Stimulated activated CD8-positive, alpha-beta memory T cell treated with anti-CD3 and anti-CD28 coated beads, Interleukin-7, amount 100 ng/mL, for 48 hours (primary cell): ENCODE measurements at places on chromosomes 12 and 14.

GRCh38 chr12:124525927-124526692 is 41.3 kb downstream of the NCOR2 start:
- DNase-seq = no peak

DNA sequence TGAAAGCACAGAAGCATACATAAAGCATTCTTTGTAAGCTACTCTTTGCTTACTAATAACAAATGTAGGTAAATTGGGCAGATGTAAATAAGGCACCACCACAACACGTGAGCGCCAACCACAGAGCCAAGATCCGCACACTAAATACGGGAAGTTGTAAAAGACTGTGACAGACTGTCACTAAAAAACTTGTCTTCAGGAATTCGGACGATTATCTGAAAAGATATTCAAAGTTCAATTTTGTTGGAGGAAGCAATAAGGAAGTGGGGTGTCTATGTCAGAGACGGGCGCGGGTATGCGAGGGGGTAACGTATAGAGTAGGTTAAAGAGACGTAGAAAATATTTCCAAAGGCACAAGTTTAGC is 1.5 kb upstream of the HSP90B1 start:
- no peak for DNase-seq

DNA sequence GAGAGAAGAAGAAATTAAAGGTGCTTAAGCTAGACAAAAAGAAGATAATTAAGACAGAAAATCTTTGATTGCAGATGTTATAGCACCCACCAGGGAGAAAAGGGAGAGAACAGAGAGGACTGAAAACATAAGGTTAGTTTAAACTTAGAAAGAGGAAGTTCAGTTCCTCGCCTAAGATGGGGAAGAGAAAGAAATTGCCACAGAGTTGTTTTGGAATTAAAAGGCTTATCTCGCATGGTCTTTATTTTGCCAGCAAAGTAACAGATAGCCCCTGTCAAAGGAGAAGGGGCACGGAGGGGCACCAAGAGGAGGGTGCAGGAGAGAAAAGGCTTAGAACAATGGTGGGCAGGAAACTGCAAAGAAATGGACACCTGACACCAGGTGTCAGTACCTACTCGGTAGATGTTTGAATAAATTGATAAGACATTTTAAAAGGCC is 17.8 kb upstream of the OXA1L start:
- no peak for DNase-seq

GRCh38 chr14:89753828-89754412 is 200.6 kb downstream of the EFCAB11 start:
- DNase-seq = no peak

GRCh38 chr14:69768873-69769272 is 1.9 kb downstream of the SRSF5 start:
- DNase-seq = no peak

- DNase-seq = no peak
Measured at GRCh38 chr12:21296751-21297406, 37.8 kb downstream of the SLCO1A2 start.

DNA sequence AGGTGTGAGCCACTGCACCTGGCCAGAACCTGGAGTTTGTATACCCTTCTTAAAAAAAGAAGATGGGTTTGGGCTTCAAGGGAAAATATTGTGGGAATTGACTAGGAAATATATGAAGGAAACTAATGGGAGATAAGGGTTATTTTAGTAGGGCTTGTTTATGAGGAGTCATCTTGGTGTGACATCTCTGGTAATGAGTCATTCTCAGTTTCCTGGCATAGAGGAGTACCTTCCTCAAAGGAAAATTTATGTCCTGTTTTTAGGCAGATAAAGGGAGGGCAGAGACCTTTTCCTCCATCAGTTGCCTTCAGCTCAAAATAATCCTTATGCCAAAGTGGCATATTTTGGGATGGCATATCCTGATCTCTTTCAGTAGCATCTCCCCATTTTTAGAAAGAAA is 30.6 kb upstream of the NFKBIA start:
- no peak for DNase-seq

GRCh38 chr12:78085542-78086182 is 255.0 kb downstream of the NAV3 start:
- no peak for DNase-seq

GRCh38 chr14:35078082-35078481 is 32.0 kb downstream of the FAM177A1 start:
- DNase-seq = no peak

- no peak for DNase-seq
Measured at GRCh38 chr12:4997939-4998338, 45.7 kb upstream of the KCNA5 start.

- DNase-seq = no peak
Measured at GRCh38 chr14:70597731-70598130, 2.7 kb downstream of the MED6 start.

- no peak for DNase-seq
Measured at GRCh38 chr12:124013073-124013472, 40.1 kb downstream of the ZNF664 start.

- DNase-seq = no peak
Measured at GRCh38 chr14:24307156-24307574, 612 bp downstream of the CIDEB start.

DNA sequence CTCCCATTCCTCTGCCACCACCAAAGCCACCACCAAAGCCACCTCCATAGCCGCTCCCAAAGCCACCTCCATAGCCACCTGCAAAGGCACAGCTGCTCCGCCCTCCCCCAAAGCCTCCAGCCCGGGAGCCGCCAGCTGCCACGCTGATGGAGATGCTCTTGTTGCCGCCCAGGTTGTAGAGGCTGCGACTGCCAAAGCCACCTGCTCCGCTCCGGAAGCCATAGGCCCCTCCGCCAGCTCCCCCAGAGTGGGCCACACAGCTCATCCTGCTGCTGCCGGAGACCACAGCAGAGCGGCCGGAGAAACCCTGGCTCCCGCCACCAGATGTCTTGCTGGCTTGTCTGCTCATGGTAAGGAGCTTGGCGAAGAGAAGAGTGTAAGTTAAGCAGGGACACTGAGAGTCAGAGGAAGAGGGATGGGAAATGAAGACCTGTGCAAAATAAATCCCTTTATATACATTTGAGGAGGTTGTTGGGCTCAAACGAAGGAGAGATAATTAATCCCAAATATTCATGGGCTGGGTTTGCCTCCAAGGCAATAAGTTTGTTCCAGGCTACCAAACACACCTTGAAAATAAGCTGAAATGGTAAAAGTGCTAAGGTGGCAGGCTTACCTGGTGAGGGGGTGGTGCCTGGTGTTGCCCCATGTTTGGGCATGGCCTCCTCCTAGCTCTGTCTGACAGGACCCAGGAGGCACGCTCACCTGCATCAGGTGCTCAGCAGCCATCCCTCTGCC is at the start of gene KRT3:
KRT3 (minus strand) TSS at position 424 of the 735 bp plus-strand sequence; CDS start at position 349, 75 bp downstream.
- no peak for DNase-seq

DNA sequence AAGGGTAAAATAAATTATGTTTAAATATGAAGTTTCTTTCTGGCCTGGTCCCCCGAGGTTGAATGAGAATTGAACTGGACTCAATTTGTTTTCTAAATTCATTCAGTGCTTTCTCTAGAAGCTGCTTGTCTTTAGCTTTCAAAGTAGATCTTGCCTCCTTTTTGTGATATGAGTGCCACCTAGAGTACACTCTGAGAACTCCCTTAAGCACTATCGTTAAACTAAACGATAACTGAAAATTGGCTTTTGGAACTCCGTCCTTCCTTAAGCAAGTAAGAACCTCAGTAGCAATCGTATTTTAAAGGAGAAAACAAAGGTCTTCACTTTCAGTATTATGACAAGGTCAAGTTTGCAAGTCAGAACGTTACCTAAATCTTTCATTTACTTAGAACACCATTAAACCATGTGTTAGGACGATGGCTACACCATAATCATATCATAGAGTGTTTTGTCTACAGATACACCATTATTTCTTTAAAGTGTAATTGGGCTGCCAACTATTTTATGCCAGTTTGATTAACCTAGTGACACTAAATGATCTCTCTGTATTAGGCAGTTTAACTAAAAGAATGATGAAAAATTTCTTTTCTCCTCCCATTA is 364.8 kb downstream of the SNAPC1 start:
- no peak for DNase-seq

DNA sequence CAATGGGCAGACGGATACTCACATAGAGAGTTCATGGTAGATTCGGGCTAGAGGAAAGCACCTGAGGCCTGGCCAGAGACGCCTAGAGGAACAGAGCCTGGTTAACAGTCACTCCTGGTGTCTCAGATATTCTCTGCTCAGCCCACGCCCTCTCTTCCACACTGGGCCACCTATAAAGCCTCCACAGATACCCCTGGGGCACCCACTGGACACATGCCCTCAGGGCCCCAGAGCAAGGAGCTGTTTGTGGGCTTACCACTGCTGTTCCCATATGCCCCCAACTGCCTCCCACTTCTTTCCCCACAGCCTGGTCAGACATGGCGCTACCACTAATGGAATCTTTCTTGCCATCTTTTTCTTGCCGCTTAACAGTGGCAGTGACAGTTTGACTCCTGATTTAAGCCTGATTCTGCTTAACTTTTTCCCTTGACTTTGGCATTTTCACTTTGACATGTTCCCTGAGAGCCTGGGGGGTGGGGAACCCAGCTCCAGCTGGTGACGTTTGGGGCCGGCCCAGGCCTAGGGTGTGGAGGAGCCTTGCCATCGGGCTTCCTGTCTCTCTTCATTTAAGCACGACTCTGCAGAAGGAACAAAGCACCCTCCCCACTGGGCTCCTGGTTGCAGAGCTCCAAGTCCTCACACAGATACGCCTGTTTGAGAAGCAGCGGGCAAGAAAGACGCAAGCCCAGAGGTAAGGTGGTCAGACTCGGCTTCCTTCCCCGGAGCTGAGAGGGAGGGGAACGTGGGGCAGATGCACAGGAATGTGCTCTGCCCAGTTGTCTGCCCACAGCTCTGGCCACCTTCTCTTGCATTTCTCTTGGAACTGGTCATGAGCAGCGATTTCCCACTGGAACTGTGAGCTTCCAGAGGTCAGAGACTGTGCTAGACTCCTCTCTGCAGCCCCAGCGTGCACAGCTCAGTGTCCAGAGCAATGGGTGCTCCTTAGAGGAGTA is at the start of gene CD4:
CD4 (plus strand) TSS at position 557 of the 953 bp plus-strand sequence. CDS start 10,611 bp downstream, outside the sequence.
- DNase-seq = no peak

GRCh38 chr12:26287671-26288381 is 92.5 kb downstream of the SSPN start:
- no peak for DNase-seq

DNA sequence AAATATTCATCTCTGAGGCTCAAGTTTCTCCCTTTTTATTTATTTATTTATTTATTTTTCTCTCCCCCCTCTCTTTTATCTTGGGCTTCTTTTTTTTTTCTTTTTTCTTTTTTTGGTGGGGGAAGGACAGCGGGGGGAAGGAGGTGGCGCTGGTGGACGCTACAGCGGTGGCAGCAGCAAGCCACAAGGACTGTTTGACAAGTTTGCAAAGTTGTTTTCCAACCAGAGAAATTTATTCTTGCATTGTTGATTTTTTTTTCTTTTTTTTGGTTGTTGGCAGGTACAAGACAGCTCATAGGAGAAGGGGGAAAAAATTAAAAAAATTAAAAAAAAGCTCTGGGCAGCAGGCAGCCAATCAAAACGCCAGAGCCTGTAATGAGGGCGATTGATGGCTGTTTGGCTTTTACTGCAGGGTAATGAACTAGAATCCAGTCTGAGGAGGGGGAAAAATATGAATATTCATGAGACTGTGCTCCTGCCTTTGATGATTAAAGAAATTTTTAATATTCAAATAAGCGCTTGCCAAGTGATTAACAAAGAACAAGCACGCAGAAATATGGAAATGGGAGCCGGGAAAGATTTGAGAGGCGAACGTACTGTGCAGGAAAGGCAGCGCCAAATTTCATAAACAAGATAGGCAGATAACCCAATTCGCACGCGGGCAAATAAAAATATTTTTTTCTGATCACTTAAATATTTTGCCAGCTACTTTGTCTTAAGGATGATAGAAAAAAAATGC is 36.2 kb downstream of the BCL11B start:
- no peak for DNase-seq

GRCh38 chr14:90429236-90429635 is 32.4 kb downstream of the CALM1 start:
- no peak for DNase-seq

GRCh38 chr12:124626971-124627411 is 59.6 kb upstream of the NCOR2 start:
- DNase-seq = no peak

GRCh38 chr12:76542908-76543307 is 16.7 kb downstream of the OSBPL8 start:
- DNase-seq = no peak

DNA sequence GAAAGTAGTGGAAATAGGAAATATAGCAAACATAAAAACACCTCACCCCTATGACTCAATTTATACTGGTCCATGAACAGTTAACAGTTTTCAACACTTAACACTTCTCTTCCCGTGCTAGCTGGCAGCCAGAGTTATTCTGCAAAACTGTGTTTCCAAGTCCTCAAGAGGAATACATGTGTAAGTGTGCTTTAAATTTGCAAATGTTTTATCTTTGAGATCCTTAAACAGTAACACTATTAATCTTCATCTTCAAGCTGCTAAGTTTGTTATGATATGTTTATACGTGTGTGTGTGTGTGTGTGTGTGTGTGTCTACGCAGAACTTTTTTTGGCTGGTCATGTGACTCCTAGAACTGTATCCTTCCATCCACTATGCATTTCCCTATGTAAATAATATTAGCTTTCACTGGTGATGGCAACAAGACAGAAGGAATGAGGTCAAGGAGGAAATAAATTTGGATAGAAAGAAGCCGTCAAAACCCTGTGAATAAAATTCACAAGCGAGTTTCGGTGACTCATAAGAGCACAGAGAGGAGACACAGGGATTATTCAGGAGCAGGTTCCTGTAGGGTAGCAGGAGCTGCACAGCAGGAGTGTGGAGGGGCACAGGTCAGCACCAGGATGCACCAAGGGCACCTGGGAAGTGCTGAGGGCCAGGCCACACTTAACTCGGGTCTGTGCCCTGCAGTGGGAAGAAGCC is 105.9 kb upstream of the ETV6 start:
- DNase-seq = no peak

DNA sequence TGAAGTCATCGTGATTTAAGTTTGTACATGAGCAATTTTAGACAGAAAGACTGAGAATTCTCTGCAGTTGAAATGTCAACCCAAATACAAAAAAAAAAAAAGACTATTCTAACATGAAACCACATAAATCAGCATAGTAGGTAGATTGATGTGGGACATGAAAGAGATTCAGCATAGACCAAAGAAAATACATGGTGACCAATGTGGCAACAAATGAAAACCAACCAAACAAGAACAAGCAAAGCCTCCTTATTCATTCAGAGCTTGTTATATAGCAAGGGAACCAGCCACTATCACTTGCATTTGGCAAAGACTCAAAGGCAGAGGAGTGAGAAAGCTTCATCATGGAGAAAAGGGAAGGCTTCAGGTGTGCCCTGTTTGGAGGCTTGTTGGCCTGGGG is 144.4 kb upstream of the TMPO start:
- no peak for DNase-seq

- no peak for DNase-seq
Measured at GRCh38 chr12:22800332-22800731, 175.4 kb downstream of the ETNK1 start.

GRCh38 chr14:101174522-101174838 is 271.0 kb upstream of the RTL1 start:
- DNase-seq = no peak

GRCh38 chr14:78324353-78324752 is 154.2 kb downstream of the NRXN3 start:
- no peak for DNase-seq
